ENCODE measurements at places on chromosomes 6 and 20.

- no peak for DNase-seq
These were observed 42.1 kb downstream of the MDFI start for GRCh38 chr6:41680182-41680965.

GRCh38 chr6:88629838-88630494 lies 333.5 kb downstream of the RNGTT start:
- no peak for DNase-seq

DNA sequence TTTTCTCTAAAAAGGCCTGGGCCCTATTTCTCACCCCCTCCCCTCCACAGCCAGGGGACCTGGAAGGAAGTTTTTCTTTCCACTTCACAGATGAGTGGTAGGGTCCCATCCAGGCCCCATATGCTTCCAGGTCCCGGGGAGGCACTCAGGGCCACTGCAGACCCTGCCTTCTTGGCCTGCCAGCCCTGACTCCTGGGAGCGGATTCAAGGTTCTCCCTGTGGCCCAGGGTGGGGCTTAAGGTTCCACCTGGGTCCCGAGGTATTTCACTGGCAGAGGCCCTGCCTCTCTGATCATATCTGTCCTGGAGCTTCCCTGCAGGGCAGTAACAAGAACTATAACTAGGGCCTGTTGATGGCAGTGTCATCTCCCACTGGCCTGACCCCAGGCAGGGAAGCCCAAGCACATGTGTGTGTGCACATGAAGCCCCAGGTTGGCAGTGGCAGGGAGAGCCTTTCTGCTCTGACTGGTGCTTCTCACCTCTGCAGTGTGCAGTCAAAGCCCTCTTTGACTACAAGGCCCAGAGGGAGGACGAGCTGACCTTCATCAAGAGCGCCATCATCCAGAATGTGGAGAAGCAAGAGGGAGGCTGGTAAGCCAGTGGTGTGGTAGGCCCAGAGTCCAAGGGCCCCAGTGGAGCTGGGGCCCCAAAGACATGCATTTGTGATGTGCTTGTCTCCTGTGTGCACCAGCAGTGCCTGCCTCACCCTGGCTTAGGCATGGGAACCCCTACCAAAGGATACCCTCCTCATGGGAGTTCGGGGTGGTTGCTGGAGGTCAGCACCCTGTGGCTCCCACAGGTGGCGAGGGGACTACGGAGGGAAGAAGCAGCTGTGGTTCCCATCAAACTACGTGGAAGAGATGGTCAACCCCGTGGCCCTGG lies 31.2 kb downstream of the PLCG1 start:
- no peak for DNase-seq

DNA sequence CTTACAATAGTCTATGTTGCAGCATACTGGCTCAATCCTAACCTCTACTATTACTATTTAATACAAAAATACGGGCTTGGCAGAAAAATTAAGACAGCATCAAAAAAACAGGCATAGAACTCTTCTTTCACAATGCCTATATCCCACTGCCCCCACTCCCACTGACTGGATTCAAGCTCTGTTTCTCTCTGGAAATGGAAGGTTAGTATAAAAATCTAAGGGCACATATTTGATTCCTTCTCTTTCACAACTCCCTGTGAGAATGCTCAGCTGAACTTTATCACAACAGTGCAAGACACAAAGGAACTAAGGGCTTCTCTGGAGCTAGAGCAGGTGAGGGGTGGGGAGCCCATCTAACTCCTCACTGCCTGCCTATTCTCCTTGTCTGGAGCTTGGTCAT lies 258.4 kb upstream of the FAM83B start:
- DNase-seq, result no peak

DNA sequence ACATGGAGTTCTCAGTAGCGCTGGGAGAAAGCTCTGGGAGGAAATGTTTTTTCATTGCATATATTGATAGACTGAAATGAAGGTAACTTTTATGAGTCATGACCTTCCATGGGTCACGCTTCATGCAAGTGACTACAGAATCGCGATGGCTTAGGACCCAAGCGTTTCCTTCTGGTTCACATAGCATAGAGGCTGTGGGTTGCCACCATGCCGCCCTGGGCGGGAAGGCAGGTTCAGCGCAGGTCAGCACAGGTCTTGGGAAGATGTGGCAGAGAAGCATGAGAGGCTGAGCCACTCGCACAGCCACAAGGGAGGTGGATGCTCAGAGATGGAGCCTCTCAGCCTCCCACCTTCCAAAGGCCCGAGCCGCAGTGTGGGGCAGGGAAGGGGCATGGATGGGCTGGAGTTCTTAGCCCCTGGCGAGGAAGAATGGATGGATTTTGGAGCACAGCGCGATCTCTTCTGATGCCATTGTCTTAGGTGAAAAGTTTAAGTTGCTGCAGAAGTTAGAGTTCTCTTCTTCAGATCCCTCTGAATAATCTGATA lies 219.5 kb downstream of the SMOC2 start:
- no peak for DNase-seq

DNA sequence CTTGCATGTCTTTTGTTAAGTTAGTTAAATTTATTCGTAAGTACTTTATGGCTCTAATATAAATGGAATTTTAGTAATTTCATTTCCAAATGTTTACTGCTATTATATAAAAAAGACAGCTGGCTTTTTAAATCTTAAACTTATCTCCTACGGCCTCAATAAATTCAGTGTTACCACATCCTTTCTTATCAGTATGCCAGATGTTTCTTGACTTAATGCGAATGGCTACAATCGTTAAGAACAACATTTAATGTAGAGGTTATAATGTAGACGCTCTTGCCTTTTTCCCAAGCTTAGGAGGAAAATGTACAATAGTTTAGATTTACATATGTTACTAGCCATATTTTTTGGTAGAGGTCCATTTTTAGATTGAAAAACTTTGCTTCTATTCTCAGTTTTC lies 659.4 kb downstream of the TENT5A start:
- no peak for DNase-seq

DNA sequence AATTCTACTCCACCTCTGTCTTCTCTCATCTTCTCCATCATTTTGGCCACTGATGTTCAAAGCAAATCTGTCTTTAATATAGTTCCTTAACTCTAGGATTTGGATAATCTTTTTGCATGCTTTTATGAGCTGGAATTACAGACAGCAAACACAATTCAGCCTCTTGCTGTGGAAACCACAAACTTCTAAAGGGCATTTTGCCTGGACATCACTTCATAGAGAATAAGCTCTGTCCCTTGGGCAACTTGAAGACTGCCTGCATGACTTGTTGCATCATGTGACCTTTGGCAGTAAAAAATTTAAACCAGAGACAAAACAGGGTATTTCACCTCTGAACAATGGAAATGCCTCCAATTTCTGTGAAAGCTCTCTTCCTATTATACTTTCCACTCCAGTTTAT lies 74.1 kb upstream of the HDDC2 start:
- DNase-seq, result no peak

DNA sequence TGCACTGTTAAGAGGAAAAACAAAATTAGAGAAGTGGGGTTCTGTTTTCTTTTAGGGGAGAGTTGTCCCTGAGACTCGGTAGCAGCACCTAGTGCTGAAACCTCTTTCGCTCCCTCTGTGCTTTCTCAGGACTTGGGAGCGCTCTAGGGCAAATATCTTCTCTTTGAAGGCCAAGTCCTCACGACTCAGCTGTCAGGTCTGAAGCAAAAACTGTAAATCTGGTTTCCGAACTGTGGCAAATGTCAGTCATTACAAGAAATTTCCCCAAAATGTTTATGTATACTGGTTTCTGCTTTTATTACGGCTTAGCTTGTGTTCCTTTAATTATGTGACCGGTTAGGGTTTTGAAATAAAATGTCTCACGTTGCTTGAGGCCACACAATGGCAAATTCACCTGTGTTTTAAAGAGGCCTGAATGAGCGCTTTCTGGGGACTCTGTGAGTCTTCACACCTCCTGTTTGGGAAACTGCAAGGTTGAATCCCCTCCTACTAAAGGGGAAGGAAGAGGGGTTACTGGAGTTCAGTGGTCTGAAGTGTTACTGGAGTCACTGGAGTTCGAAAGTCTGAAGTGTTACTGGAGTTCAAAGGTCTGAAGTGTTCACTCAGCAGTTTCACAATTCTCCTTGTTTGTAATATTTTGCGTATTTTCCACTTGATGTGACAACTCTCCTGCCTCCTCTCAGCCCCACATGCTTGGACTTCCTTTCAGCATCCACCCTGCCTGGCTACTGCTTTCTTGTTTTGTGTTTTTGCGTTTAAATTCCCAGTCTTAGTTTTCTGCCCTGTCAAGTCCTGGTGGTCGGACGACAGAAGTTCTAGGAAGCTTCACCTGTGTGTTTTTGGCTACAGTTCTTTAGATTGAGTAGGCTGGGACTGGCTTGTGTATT lies 1.6 kb downstream of the SMPDL3A start:
- no peak for DNase-seq

DNA sequence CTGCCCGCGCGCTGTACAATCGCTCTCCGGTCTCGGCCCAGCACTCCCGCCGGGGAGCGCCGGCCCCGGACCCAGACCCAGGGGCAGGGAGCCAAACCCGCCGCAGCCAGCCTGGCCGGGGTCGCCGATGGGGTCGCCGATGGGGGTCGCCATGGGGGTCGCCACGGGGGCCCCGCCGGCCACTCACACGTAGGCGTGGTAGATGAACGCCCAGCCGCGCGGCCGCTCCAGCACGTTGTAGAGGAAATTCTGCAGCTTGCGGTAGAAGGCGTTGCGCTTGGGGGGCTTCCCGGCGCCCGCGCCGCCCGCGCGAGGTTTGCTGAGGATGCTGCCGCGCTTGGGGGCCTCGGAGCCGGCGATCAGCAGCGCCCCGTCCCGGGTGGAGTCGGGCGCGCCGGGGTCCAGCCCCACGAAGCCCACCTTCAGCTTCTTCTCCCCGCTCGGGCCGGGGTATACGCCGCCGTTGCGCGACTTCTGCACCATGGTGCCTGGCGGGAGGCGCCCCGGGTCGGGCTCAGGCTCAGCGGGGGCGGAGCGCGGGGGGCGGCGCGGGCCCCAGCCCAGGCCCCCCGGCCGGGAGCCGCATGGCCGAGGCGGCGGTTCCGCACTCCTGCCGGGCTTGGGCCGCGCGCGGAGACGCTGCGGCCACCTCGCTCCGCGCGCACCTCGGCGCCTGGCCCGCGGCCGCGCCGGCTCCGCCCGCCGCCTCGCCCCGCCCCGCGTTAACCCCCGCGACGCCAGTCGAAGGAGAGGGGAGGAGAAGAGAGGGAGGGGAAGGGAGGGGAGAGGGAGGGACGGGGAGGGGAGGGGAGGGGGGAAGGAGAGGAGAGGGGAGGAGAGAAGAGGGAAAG lies at the start of gene KCNQ2:
Gene KCNQ2, minus strand, starts transcription at position 675 of the 851 bp plus-strand sequence. Its CDS starts 192 bp downstream, at position 483.
- no peak for DNase-seq

- no peak for DNase-seq
These were observed 5.3 kb upstream of the BPIFB1 start for GRCh38 chr20:33277471-33278441.

DNA sequence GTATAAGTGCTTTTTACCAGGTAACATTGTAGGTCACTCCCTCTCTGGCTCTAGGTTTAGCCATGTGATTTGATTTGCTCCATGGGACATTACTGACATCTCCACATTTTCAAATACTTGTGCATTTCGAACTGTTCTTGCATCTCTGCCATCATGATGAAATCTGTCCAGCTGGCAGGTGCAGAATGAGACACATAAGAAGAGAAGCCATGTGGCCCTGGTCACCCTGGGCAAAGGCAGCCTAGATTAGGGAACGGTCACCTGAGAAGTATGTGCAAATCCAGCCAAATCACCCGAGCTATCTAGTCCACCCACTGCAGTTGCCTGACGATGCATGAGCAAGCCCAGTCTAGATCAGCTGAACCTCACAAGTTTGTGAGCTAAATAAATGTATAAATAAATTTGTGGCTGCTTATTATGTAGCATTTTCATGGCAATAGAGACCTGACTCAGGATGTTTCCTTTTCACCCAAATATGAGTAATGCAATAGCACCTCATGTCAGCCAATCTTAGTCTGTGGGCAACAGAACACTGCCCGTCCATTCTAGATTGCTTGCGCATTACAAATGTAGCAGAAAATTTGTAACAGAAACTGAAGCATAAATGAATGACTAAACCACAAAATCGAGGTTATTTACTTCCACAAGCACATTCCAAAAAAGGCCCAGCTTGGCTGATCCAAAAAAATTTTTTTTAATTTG lies 115.2 kb downstream of the PAK5 start:
- DNase-seq, result no peak

DNA sequence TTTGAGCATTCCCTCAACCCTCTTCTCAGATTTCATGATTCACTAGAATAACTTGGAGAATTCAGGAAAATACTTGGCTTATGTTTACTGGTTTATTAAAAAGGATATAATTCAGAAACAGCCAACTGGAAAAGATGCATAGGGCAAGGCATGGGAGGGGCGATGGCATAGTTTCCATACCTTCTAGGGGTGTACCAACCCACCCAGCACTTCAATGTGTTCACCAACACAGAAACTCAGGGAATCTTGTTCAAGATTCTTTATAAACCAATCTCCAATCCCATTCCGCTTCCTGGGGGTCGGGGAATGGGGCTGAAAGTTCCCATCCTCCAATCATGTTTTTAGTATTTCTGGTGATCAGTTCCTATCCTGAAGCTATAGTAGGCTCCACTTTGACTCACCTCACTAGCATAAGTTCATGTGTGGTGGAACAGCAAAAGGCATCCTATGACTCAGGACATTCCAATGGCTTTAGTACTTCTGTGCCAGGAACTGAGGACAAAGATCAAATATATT lies 164.4 kb downstream of the SIM1 start:
- DNase-seq, result no peak

- no peak for DNase-seq
These were observed 5.0 kb upstream of the TRAF3IP2 start for GRCh38 chr6:111610548-111611172.

DNA sequence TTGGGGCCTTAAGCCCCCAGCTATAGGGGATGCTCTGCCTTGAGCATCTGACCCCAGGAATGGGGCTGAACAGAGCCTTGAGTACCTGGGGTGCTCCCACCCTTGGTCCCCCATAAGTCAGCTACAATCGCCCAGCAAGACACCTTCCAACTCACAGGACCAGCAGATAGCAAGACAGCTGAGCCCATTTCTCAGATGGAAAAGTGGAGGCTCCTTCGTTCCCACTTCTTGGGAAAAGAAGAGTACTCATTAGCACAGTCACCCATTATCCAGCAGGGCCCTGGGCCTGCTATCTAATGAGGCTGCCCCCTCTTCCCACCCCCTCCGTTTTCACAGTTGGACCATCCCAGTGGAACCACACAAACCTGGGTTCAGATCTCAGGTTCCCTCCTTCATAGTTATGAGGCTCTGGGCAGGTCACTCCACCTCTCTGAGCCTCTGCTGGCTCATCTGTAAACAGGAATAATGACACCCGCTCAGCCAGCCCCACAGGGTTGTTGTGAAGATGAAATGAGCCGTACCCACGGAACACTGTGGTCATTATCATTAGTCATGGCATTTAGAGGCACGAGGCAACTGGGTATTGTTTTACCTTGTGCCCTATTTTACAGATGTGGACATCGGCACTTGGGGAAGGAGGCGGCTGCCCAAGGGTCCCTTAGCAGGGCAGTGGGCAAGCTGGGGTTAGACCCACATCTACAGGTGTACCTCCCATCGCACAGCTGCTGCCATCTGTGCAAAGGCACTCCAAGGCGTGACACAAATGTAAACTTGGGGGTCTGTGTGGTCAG lies 4.5 kb downstream of the LPIN3 start:
- no peak for DNase-seq

GRCh38 chr20:634148-634925 lies 18.7 kb downstream of the SRXN1 start:
- no peak for DNase-seq

Measured in cortex of kidney (tissue), 1 donor.